WERI-Rb-1 (cell line): ENCODE measurements at places on chromosomes 3 and 15.

- no peak for DNase-seq
Measured at GRCh38 chr15:73518180-73518862, 75.4 kb downstream of the REC114 start.

DNA sequence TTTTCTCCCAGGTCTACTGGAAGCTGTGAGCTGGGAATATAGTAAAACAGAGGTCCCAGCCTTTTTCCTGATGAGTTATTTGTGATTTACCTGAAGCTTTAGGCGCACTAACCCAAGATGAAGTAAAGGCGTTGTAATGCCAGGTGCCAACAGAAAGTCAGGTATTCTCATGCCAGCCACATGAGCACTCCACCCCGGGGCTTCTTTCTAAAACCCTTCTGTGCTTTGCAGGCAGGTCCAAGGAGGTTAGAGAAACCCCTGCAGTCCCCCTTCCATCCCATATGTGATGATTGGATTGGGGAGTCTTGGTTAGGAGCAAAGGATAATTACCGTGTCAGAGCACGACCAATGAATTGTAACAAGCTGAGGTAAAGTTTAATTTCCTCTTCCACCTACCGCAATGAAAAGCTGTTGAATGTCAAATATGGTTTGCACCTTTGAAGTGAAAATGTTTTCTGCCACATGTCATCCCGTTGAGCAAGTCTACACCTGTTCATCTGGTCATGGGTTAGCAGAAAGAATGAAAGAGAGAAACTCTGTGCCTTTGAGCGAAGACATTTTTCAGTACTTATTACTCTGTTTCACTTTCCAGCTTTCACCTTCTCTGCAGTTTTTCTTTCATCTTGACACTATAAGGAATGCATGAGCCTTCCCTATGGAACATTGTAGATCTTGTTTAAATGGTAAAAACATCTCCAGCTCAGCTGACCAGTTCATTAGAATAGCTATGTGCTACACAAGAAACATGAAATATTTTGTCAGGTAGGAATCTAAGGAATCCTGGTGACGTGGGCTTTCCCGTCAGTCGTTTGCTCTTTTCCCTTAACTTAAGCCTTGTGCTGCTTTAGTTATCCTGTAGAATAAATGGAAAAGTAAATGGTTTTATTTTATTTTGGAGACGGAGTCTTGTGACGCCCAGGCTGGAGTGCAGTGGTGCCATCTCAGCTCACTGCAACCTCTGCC, 204.6 kb upstream of the IL12A start:
- no peak for DNase-seq

- no peak for DNase-seq
Measured at GRCh38 chr3:53506110-53506762, 11.8 kb downstream of the CACNA1D start.

- no peak for DNase-seq
Measured at GRCh38 chr3:167941234-167941995, 154.3 kb downstream of the GOLIM4 start.

- DNase-seq: no peak
Measured at GRCh38 chr15:61649046-61649445, 411.2 kb downstream of the VPS13C start.

GRCh38 chr3:115843206-115843605, 219.9 kb downstream of the GAP43 start:
- no peak for DNase-seq

DNA sequence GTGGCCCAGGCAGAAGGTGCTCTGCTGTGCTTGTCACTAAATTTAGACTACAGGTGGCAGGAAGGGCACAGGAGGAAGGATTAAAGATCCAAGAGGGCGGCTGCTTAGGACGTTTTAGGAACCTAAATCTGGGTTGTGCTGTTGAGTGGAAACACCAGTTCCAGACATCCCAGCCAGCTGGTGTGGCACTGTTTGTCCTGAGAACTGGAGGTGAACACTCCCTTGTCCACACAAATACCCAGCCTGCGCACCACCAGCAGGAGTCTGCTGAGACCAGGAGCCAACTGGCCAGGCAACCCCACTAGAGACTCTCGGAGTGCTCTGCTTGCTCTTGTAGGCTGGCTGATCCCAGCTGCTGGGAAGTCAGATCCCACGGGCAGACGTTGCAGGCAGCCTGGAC, 30.3 kb upstream of the UACA start:
- DNase-seq: no peak

- peak; percentile 11 for DNase-seq
Measured at GRCh38 chr3:60079076-60079475, 1029.3 kb upstream of the CFAP20DC start.

DNA sequence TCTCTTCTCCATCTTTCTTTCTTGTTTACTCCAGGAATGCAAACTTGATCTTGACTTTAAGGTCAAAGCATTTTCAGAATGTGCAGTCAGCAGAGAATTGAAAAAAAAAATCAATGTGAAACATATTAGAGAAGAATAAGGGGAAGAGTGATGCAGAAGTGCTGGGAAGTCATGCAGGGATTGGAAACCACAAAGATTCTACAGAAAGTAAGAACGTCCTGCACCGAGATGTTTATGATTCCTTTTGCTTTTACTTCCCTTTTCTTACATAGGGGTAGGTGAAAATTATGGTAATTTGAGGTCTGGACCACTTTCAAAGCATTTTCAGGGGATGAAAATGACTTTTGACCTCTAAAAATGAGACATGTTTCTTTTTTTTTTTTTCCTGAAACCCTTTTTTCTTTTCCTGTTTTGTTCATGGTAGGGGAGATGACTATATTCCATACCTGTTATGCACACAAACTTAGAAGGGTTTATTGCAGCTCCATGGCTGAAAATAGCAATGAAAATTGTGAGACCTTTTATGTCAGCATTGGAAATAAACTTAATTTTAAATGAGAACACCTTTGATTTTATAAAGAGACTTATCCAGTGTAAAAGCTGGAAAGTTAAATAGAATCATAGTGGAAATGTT, 623.5 kb upstream of the TBL1XR1 start:
- DNase-seq: no peak

GRCh38 chr15:58444056-58444455, 12.3 kb downstream of the LIPC start:
- DNase-seq: no peak

- DNase-seq: no peak
Measured at GRCh38 chr3:146036281-146036680, 124.7 kb downstream of the PLOD2 start.

- no peak for DNase-seq
Measured at GRCh38 chr15:95501865-95502264, 828.6 kb upstream of the NR2F2 start.
